ENCODE measurements at places on chromosomes 11 and 22. TPM values are rescaled to one million over a fixed set of nuclear protein-coding genes. Genes with fewer than 3 reads are reported as not detected.

The OR9I1 gene
- not detected for total RNA-seq

The RHBDD3 gene
- 17.9 TPM for total RNA-seq

The RAG2 gene
- total RNA-seq = not detected

The ATG13 gene
- 73.7 TPM for total RNA-seq

The TMEM45B gene
- not detected for total RNA-seq

The MRGPRF gene
- total RNA-seq = not detected

The CRYBA4 gene
- total RNA-seq = not detected

The APOBEC3G gene
- 145 TPM for total RNA-seq

The IRAG1 gene
- not detected for total RNA-seq

The MYOD1 gene
- total RNA-seq = not detected

The OR51D1 gene
- total RNA-seq = not detected

The MS4A6E gene
- not detected for total RNA-seq

The CDKN1C gene
- total RNA-seq = 1.1 TPM

The OR52I2 gene
- not detected for total RNA-seq

The CWC15 gene
- total RNA-seq = 69.1 TPM

The NDUFA6 gene
- 73.6 TPM for total RNA-seq

The EML3 gene
- 115 TPM for total RNA-seq

The UBE4A gene
- total RNA-seq = 34.2 TPM

The SYT9 gene
- not detected for total RNA-seq

The CDC45 gene
- total RNA-seq = 4.1 TPM

The MS4A8 gene
- total RNA-seq = not detected

The ANGPTL5 gene
- not detected for total RNA-seq

The LRFN4 gene
- 3.8 TPM for total RNA-seq

The ARSA gene
- 49.0 TPM for total RNA-seq

The C11orf91 gene
- total RNA-seq = 0.49 TPM

The OR2AG1 gene
- not detected for total RNA-seq

The HTR3A gene
- 15.6 TPM for total RNA-seq

The CACNA1I gene
- total RNA-seq = not detected

The TECTA gene
- 0.24 TPM for total RNA-seq

The OR52A1 gene
- not detected for total RNA-seq

The CCDC134 gene
- total RNA-seq = 9.2 TPM

The RTN4R gene
- 0.12 TPM for total RNA-seq

The WNT7B gene
- total RNA-seq = not detected

The ADM2 gene
- total RNA-seq = 5.1 TPM

The NLRX1 gene
- 9.8 TPM for total RNA-seq

The OR6T1 gene
- not detected for total RNA-seq

The OR6A2 gene
- 0.20 TPM for total RNA-seq
